ENCODE measurements at places on chromosomes 11 and 22.

DNA sequence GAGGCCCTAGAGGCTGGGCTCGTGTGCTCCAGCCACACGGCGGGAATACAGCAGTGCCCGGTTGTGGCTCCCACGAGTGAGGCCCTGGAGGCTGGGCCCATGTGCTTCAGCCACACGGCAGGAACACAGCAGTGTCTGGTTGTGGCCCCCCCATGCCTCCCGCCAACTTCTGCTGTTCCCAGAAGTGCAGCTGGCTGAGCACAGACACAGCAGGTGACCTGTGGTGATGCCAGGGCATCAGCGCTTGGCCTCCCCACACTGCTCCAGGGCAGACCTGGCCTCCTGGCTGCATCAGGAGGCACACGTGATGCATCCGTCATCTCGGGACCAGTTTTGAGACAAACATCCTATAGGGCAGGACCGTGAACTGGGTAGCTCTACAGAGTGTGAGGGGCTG, 110.3 kb downstream of the KCNQ1OT1 start:
- DNase-seq, result no peak

DNA sequence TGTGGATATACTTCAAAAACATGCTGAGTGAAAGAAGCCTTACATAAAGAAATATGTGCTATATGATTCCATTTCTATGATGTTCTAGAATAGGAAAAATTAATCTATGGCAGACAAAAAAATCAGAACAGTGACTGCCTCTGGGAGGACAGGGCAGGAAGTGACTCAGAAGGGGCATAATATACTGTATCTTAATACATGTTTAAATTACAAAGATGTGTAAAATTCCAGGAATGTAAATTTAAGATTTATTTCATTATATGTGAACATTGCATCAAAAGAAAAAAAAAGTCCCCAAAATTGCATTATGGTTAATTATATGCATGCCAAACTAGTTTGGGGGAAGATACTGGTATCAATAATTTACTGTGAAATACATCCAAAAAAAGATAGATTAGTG, 32.2 kb downstream of the SBF2 start:
- DNase-seq, result no peak

DNA sequence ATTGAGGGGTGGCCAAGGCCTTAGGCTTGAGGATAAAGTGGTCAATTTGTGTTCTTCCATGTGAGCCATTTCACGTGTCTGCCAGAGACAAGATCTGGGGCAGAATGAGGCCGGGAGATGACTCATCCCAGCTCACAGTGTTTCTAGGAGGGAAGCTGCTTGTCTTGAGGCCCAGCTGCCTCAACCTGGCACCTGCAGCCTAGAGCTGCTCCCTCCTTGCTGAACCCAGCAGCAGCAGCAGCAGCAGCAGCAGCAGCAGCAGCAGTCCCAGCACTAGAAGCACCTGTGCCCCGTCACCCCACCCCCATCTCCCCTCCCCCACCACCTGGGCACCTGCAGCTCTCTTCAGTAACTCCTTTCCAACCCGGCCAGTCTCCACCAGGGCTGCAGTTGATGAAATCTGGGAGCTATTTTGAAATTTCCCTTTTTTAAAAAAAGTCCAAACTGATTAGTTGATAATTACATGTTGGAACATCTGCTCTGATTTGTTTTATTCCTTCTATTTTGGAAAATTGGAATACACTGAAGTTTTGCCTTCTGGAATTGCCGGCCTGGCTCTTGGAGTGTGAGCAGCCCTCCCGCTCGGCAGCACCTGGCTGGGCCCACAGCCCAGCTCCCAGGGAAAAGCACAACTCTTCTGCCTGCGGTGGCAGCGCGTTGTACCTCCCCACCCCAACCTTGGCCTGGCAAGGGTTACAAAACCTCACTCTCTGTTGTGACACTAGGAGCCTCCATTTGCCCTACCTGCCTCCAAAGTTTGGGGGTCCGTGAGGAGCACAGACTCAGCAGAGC, 143.5 kb downstream of the NXPE2 start:
- DNase-seq, result no peak

DNA sequence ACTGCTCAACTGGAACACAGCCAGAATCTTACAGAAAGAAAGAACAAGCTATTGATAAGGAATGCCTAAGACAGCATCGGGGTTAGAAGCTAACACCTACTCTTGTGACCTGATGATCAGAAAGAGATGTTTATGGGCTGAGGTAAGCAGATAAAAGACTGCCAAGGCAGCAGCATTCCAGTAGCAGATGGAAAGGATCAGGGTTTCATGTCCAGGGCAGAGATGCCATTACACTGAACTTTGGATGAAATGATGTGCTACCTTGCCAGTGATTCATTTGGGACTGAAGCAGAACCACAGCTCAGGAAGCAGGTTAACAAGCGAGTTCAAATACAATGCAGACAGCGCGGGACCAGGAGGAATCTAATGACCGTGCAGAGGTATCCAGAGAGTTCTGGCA, 27.1 kb upstream of the APOA1 start:
- no peak for DNase-seq

DNA sequence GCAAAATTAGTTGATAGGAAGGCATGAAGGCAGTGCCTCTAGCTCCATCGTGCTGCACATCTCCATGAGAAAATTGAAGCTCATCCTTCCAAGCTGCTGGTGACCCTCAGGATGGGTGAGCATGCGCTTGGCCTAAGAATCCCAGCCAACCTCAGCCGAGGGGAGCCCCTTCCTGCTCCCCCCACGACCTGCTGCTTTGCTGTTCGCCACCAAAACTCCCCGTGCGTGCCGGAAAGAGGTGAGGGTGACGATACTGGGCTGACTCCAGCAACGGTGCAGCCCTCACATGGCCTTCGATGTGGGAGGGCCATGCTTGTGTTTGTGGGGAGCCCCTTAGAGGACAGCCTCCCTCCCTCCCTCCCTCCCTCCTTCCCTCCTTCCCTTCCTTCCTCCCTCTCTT, 660.9 kb downstream of the BRD1 start:
- DNase-seq, result no peak

DNA sequence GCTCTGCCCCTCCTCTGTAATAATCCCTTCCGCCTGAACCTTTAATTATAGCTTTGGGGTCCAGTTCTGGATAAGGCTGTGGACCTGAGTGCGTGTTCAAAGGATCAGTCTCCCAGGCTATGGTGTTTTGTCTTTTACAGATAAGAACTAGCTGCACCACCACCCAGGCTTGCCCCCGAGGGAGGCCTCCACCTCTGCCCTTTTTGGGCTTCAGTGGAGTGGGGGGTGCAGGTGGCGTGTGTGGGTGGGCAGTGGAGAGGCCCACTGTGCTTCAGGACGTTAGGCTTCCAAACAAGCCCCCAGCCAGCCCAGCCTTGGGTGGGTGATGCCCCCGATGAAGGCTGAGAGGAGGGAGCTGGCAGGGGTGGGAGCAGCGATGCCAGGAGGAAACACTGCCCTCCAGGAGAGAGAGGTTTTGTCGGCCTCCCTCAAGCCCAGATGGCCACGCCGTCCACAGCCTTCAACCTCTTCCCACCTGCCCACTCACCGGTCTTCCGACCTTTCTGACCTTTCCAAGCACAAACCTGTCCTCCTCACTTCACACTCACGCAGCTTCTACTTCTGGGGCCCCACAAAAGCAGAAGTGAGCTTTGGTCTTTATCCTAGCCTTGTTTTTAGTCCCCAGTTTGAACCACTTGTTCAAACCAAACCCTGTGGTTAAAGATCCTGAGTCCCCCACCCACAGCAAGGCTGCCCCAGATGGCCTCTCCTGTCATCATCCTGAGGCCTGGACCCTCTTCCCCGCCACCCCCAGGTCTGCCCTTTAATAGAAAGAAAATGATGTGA, 20.4 kb downstream of the PSMD13 start:
- DNase-seq, result no peak

- DNase-seq, result no peak
These were observed 310.6 kb downstream of the TBC1D22A start for GRCh38 chr22:47073075-47073474.

DNA sequence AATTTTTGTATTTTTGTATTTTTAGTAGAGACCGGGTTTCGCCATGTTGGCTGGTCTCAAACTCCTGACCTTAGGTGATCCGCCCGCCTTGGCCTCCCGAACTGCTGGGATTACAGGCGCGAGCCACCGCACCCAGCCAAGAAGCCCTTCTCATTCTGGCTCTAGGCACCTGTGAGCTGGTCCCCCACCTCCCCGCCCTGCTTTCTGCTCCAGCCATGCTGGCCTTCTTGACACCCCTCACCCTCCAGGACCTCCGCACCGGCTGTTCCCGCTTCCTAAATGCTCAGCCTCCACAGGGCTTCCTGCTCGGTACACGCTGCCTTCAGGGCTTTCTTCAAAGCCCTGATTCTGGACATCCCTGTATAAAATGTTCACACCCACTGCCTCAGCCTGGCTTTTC, 5.5 kb upstream of the FXYD2 start:
- DNase-seq, result no peak

DNA sequence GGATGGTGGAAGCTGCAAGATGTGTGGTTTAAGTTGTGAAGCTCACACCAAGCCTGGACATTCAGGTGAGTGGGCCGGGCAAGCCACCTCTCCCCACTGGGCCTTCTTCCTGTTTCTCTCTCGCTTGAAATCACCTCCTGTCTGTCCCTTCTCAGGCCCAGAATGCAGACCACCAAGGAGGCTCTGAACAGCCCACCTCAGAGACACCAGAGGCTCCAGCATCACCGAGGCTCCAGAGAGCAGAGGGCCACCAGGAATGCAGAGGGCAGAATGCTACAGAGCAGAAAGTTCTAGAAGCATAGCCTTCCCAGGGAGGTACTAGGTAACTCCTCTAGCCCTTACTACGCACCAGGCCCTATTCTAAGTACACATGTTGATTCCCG, 14.8 kb upstream of the IL2RB start:
- DNase-seq, result no peak

- peak; percentile 27 for DNase-seq
These were observed 15.9 kb downstream of the MED15 start for GRCh38 chr22:20523086-20523983.

DNA sequence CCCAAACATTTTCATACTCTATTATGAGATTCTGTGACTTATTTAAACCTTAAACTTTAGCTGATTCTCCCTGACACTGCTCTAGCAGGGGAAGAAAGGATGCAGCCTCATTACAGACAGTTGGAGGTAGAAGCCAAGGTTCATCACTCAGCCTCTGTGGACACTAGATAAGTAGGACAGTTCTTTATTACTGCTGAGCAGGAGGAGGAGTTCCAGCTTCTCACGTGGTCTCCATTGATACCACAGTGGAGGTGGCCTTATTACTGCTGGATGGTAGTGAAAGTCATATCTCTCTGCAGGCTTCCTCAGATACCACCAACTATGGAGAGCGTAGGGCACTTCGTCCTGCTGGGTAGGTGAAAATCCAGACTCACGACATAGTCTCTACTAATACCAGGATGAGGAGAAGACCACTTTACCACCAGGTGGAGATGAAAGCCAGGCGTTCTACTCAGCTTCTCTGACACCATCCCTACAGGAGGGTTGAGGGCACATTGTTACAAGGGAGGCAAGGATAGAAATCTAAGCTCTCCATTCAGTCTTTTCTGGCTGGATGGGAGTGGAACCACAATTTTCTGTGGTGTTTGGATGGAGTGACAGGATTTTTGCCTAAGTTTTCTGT, 13.1 kb upstream of the ANGPTL5 start:
- no peak for DNase-seq

DNA sequence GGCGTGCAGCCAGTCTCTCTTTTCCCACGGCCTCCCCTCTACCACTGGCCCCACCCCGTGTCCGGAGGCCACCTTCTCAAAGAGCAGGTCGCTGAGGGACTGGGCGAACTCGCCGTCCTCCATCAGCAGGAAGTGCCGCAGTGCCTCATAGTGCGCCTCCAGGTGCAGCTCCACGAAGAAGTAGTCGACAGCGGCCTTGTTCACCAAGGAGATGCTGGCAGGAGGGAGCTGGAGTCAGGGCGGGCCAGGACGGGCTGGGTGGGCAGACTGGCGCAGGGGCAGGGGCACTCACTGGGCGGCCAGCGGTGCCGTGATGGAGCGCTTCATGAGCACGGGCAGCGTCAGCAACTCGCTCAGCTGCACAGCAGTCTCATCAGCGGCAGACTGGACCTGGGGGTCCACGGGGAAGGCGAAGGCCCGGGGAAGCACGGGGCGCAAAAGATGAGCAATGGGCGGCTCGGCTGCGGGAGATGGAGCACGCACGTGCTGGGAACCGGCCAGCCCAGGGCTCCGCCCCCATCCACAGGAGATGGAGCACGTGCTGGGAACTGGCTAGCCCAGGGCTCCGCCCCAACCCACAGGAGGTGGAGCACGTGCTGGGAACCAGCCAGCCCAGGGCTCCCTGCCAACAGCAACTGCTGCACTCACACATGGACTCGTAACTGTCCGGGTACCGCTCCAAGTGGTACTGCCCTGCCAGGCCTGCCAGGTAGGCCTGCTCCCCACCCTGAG, 18.4 kb downstream of the SELENOO start:
- no peak for DNase-seq

DNA sequence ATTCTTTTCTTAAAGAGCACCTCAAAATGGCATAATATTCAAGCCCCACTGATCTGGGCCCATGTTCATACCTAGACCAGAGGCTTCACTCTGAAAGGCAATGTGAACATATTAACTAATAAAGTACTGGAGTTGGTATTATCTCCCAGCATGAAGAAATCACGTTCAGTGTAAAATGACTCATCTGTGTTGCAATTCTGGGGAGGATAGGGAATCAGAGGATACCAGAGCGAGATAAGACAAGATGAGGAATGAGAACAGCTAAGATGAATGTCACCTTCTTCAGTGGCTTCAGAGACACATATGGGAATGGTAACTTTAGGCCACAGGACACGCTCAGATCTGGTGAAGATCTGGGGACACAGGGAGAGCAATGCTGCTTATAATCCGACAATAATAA, 121.1 kb downstream of the NTM start:
- DNase-seq, result no peak

- no peak for DNase-seq
These were observed 556.9 kb downstream of the BRD1 start for GRCh38 chr22:49270595-49271368.

DNA sequence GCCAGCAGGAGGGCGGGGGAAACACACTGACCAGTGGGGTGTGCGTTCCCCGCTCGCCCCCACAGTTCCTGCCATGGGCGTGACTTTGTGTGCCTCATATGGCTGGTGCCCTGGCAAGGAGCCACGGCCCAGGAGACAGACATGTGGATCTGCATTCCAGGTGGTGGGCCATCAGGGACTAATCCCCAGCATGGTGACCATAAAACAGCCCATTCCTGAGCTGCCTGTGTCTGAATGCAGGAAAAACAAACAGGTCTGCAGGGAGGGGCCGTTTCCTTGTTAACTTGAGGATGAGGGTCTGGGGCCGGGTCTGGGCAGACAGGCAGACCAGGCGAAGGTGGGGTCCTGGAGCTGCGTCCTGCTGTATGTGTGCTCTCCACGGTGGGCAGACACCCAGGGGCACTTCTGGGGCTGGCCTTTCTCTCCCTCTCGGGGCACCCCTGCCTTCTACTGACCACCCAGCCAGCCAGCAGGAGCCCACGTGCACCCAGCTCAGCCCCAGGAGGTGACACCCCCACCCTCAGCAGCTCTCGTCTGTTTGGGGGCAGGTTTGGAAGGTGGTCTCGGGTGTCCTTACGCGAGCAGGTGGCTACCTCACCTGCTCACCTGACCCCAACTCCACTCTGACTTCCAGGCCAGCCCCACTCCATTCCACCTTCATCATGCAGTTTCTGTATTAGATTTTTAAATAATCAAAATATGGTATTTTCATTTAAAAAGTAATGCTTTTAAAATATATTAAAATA, 120.3 kb downstream of the KCNQ1OT1 start:
- DNase-seq, result no peak
